HFF-Myc (cell line): ENCODE measurements at places on chromosomes 1 and 21.

- DNase-seq: no peak
Observed at GRCh38 chr1:19405195-19405760, 80.1 kb downstream of the CAPZB start.

DNA sequence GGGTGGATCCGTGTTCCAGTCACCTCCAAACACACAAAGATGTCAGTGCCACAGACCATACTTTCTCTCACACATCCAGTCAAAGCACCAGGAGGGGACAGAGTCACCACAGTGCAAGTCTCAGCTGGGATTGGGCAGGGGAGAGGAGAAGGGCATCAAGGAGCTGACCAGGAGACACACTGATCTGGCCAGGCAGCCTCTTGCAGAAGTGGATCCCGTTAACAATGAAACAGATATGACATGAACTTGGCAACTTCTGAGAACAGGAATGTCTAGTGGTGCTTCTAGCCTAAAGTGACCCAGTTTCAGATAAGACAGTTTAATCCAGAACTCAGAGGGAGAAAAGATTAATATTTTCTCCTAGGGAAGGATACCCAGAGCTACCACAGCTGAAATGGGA lies 71.0 kb downstream of the HIVEP3 start:
- DNase-seq: no peak

DNA sequence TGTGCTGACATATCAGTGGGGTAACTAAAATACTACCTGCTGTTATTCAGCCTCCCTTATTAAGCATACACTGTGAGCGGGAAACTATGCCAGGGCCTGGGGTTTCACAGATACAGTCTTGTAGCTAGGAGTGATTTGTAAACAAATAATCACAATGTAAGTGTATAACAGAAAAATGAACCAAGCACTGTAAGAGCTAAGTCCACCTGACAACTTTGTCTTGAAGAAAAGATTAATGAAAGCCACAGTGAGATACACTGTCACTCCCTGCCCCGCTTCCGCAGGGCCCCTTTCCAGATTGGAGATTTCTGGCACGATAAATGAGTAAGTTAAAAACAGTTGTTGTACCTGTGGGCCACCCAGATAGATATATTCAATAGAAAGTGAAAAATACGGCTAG lies 4.8 kb downstream of the RCAN3 start:
- DNase-seq: no peak

- DNase-seq: peak; percentile 37
Observed at GRCh38 chr1:226643177-226643576, 94.6 kb downstream of the STUM start.

DNA sequence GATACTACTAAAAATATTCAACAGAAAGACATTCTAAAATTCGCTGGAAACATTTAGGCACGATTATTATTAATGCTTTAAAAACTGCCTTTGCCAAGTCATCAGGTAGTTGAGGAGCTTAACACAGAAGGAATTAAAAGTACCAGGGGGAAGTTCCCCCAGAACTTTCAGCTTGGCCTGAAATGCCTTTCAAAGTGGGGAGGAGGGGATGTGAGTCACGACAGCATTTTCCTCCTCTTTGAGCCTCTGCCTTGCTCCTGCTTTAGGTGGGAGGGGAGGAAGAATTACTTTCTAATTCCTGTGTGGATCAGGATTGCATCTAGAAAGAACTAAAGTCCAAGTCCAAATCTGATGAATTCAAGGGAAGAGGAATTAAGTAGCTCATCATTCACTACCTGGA lies 183.7 kb downstream of the CLIC6 start:
- DNase-seq: no peak

GRCh38 chr1:170407138-170407537 lies 124.8 kb upstream of the GORAB start:
- no peak for DNase-seq

DNA sequence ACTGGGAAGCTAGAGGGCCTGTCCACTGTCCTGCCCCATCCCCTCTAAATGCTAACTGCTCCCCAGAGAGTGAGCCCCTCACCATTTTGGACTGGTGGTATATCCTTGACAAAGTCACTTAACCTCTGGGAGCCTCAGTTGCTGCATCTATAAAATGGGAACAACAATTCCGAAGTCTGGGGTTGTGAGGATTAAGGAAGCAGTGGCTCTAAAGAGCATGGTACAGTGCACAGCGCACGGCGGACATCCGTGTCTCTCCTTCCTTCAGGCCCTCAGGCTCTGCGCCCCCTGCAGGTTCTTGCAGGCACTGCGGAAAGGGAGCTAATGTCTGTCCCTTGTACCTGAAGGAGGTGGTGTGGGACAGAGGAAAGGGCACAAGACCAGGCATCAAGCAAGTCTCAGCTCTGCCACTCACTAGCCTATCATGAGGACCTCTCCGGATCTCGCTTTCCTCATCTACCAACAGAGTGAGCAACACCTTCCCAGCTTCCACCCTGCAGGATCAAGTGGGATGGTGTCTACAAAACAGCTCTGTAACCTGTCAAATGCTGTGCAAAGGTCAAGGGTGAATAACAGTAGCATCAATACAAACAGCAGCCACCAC lies 20.1 kb downstream of the ECE1 start:
- no peak for DNase-seq

DNA sequence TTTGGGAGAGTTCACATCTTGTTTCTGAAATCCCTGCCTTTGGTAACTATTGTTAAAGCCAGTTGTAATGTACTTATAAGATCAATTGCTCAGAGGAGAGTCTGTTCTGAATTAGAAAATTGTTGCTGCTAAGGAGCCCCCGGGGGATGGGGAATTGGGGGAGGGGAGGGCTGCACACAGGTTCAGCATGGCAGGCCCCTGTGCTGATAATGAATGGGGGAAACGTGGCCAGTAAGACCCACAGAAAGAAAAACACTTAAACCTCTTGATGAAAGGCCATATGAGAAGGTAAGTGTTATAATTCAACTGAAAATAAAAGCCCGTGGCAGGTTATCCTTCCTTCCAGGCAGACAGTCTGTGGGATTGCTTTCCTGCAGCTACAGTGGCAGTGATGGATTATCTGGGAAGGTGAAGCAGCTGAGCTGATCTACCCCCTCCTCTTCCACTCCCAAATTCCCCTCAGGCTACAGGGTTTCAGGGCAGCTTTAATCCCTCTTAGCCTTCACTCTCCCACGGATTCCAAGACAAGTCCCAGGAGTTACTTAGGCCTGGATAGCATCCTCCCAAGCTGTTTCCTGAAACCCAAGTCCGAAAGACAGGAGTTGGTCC lies 398.8 kb downstream of the TBX15 start:
- no peak for DNase-seq

- DNase-seq: no peak
Observed at GRCh38 chr1:197440715-197441114, 172.7 kb downstream of the CRB1 start.

DNA sequence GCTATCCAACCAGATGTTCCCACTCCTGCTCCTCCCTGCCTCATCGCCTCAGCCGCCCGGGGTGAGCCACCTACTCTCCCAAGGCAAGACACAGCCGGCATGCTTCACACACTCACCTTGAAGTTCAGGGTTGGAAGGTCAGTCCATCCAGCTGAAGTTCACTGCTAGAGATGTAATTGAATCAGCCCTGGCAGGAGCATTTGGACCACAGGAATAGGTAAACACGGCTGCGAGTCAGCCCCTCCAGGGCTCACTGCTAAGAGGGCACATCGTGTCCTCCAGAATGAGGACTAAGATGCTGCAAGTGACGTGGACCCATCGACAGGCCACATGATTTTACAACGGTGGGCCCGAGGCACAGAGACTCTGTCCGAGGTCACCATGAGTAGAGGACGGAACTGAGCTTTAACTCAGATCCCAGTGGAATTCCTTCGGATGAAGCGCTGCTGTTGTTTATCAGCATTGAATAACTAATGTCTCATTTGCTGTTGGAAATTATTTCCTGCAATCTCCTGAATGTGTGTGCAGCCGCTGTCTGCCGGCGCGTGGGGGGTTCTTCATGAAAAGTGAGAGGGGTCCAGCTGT lies 41.9 kb downstream of the RSPH1 start:
- DNase-seq: no peak

GRCh38 chr1:63937461-63938022 lies 163.7 kb downstream of the ROR1 start:
- DNase-seq: no peak

- DNase-seq: no peak
Observed at GRCh38 chr1:96641282-96641681, 80.3 kb upstream of the PTBP2 start.

DNA sequence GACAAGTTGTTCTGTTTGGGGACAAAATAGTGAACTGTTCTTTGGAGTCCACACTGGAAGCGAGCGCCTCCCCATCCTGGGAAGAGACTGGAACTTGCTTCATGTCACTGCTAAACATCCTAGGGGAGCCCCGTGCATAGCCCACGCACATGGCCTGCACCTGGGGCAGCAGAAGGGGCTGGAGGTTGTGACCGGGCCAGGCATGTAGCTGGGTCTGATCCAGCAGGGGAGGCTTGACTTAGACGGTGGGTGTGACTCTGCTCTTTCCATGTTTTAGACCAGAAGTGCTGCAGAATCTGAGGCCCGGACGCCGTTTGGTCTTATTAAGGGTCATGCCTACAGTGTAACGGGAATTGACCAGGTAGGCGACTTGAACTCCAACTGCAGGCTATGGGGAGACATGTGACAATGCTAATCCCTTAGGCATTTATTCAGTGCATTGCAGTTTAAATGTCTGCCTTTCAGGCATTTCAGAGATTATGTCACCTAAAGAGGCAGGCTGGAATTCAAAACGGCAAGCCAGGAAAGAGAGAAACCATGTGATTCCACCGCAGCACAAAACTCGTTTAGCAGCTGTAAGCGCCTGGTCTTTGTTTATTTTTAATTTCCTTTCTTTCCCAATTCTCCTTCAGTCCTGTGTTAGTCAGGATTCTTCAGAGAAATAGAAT lies 21.8 kb downstream of the CAPN9 start:
- DNase-seq: peak; percentile 40

GRCh38 chr1:159933347-159933746 lies 8.0 kb upstream of the TAGLN2 start:
- no peak for DNase-seq

DNA sequence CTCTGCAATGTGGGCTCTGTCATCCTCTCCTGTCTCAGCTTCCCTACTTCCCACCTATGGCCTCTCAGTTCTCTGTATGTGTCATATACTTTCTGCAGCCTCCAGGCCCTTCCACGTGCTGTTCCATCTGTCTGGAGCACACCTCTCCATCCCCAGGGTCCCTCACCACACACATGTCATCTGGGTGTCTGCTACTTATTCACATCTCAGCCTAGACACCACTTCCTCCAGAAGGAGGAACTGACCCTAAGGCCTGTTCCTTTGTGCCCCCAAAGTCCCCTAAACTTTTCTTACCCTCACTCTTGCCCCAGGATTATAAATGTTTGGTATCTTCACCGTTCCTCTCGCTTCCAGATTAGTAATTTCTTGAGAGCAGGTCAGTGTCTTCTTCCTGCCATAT lies 10.1 kb downstream of the LACTBL1 start:
- no peak for DNase-seq

DNA sequence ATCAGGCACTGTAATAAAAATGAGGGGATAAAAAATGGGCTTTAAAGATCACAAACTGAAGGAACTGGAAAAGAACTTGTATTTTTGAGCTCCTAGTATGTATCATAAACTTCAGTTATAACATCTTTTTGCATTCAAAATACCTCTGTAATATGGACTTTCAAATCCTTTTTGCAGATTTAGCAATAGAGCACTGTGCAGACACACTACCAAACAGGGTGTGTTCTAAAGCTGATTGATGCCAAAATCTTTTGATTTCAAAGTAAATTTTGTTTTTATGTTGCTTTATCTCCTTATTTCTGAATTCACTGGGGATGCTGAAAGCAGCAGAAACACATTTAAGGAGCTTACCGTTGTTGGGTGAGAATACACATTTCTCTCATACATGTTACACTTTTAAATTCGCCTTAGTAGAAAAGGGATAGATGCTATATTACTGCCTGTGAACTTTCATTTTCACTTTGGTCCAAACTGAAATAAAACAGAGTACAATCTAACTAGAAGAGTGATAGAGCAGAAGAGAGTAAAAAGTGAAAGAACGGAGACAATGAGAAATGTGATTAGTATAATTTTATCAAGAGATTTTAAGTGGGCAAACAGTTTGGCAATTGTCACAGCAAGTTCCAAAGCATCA lies 1126.6 kb downstream of the BRINP3 start:
- no peak for DNase-seq

DNA sequence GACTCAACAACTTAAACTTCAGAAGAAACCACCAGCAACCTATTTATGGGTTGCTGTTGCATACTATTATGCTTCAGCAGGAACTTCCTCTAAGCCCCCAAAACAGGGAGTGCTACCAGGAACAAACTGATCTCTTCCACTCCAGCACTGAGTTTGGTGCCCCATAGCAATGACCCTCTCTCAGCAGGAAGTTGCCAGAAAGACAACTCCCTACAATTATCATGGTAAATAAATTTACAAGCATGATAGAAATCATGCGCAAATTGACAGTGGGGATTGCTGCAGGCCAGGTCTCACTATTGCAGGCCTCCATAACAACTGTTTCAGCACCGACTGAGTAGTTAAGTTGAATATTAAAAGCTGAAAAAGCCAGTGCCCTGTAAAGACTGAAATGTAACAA lies 180.6 kb downstream of the PLA2G4A start:
- DNase-seq: no peak

DNA sequence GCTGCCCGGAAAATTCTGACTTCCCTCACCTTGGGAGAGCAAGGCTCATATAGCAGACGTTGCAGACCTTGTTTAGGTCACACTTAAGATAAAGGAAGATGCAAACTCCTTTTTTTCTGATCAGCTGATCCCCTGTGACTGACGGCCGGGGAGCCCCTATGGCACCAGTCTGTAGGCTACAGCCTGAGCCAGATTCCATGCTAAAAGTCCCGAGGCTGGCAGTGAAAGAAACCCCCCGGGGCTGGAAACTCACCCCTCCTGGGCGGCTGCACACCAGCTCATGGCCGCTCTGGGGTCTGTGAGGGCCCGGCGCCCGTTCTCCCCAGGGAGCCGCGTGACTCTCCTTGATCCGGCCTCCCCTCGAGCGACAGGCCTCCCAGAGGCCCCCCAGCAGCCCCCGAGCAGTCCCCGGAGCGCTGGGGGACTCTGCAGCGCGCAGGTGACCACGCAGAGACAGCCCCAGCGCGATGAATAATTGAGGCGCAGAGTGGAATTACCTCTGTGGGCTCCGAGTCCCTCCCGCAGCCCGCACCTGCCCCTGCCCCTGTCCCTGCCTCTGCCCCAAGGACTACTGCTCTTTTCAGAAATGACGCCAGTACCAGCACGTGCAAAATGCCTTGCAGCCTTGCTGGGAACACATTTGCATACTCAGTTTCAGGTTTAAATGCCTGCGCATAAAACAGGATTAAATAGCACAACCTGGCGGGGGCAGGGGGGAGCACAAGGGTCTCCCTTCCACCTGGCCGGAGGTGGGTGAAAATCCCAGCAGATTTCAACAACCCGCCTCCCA lies 62.6 kb upstream of the CLDN14 start:
- no peak for DNase-seq

- DNase-seq: no peak
Observed at GRCh38 chr1:32937061-32937460, 27.5 kb downstream of the RNF19B start.

DNA sequence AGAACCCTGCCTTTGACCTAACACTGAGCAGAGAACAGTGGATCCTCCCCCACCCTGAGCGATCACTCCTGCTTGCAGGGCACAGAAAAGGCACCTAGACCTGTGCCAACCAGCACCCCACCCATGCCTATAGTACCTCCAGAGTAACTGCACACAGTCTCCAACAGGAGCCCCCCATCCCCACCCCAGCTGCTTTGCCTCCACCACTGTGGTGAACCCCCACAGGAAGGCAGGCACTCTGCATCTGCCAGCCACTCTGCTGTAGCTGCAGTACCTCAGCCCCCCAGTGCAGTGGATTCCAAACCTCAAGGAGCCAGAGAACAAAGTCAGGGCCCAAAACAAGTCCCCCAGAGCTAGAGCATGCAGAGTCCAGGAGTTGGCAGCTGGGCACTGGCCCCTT lies 10.7 kb downstream of the SPATC1L start:
- DNase-seq: no peak

- DNase-seq: no peak
Observed at GRCh38 chr1:222953585-222953984, 138.7 kb downstream of the DISP1 start.
